ENCODE measurements at places on chromosomes 1 and 21.

- DNase-seq = no peak
Measured at GRCh38 chr1:45038661-45039364, 26.8 kb downstream of the UROD start.

- DNase-seq = no peak
Measured at GRCh38 chr1:56676571-56677035, 31.5 kb downstream of the PRKAA2 start.

DNA sequence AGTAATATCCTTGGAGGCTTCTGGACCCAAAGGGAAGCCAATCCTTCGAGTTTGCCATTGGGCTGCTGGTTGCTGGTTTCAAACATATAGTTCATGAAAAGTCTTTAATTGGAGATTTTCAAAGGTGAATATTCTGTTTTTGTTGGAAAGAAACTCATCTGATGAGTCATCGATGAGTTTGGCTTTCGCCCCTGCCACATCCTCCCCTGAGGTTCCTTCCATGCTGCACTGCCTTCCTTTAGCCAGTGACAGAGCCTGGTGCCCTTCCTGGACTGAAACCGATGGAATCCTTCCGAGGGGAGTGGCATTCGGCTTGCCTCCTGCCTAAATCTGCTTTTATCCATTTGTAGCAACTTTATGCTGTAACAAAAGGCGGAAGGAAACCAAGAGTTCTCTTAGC lies 550.0 kb downstream of the KIF26B start:
- no peak for DNase-seq

- no peak for DNase-seq
Measured at GRCh38 chr1:197388801-197389200, 120.7 kb downstream of the CRB1 start.

- no peak for DNase-seq
Measured at GRCh38 chr1:211813590-211813989, 17.0 kb downstream of the LPGAT1 start.

DNA sequence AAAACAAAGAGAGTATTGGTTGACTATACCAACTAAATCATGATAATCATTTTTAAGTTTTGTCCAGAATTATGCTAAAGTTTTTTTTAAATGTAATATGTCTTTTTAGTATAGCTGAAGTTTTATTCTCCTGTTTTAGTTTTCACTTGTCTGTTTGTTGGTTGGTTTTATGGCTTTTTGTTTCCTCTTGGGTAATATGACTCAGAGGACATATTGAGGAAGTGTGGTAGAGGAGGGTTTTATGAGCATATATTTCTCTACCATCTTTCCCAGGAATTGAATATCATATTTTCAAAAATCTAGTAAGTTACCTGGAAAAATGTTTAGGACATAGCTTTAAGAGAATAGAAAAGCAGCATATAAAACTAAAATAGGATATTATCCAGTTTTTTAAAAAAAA lies 68.6 kb upstream of the MCOLN3 start:
- no peak for DNase-seq

DNA sequence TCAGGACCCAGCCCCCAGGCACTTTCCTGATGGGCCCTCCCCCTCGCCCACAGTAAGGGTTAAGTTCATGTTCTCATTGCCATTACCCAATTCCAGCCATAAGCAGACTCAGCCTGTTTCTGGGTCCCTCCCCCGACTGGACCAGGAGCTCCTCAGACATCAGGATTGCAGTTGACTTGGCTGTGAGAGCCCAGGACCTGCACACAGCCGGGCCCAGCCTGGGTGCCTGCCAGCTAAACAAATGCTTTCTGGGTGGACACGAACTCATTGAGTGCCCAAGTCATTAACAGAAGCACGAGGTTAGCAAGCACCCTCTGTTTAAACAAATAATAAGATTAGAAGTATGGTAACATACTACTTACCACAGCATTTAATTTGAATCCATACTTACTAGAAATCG lies 147.9 kb upstream of the POU3F1 start:
- DNase-seq = no peak

GRCh38 chr1:183236158-183236725 lies 50.2 kb downstream of the LAMC2 start:
- DNase-seq = no peak

- DNase-seq = peak; percentile 76
Measured at GRCh38 chr1:2545754-2546514, 10.2 kb upstream of the TNFRSF14 start.

- no peak for DNase-seq
Measured at GRCh38 chr21:44267655-44268142, 6.0 kb upstream of the DNMT3L start.

GRCh38 chr1:110420023-110420662 lies 12.6 kb upstream of the LAMTOR5 start:
- no peak for DNase-seq

GRCh38 chr1:64894438-64895196 lies 71.7 kb downstream of the JAK1 start:
- DNase-seq = no peak

GRCh38 chr1:34694383-34694782 lies 60.5 kb upstream of the GJB5 start:
- no peak for DNase-seq

GRCh38 chr21:16418226-16418625 lies 688.4 kb downstream of the USP25 start:
- no peak for DNase-seq

DNA sequence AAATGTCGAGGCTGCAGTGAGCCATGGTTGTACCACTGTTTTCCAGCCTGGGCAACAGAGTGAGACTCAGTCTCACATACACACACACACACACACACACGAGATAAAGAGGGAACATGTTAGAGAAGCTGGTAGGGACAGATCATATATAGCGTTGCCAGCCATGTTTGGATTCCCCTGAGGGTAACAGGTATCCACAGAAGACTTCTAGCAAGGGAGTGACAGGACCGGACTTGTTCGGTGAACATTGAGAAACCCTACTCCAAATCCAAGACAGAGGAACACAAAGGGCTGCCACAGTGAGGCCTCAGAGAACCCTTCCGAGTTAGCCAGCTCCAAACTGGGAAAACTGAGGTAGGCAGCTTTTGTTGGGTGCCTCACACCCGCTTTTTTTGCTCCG lies 3.7 kb upstream of the SARS1 start:
- no peak for DNase-seq

- no peak for DNase-seq
Measured at GRCh38 chr1:239635276-239635675, 248.9 kb downstream of the CHRM3 start.

- no peak for DNase-seq
Measured at GRCh38 chr21:38623552-38623951, 125.3 kb upstream of the ERG start.

DNA sequence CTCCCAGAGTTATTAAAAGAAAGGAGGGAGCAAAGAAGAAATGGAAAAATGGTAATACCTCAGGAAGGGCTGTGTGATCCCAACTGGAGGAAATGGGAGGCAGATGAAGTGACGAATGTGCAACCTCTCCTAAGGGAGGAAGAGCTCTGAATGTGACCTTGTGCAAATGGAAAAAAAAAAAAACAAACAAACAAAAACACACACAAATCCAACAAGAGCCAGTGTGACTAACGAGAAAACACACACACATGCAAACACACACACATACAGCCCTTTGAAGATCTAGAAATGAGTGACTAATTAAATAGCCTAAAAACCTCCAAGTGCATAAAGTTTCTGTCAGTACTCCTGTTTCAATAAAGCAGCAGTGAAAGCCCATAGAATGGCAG lies 49.0 kb downstream of the CCN1 start:
- DNase-seq = no peak

DNA sequence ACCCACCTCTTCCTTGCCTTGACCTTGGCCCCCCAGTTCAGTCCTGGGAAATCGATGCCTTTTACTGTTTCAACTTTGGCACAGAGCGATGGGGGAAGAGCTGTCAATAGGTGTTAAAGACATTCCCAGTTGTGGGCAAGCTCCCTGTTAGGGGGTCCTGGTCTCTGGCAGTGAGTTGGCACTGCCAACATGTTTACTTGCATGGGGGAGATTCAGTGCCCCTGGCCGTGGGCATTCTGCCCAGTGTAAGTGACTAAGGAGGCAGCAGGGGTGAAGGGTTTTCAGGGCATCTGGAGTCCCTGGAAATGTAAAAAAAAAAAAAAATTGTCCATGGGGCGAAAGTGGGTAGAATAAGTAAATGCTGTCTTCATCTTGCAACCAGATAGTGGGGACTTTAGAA lies 407.0 kb downstream of the PTPRU start:
- no peak for DNase-seq

DNA sequence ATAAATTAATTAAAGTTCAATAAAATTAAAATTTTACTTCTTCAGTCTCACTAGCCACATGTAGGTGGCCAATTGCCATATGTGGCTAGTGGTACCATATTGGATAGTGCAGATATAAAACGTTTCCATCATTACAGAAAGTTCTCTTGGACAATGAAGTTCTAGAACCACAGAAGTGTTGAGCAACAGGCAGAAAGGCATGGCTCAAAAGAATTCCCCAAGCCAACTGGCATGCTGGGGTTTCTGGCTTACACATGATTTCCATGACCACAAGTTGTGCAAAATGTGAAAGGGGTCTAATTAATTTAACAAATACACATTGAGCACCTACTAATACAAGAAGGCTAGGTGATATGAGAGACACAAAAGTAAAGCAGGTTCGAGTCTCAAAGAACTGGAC lies 72.2 kb upstream of the CDC42BPA start:
- DNase-seq = no peak

DNA sequence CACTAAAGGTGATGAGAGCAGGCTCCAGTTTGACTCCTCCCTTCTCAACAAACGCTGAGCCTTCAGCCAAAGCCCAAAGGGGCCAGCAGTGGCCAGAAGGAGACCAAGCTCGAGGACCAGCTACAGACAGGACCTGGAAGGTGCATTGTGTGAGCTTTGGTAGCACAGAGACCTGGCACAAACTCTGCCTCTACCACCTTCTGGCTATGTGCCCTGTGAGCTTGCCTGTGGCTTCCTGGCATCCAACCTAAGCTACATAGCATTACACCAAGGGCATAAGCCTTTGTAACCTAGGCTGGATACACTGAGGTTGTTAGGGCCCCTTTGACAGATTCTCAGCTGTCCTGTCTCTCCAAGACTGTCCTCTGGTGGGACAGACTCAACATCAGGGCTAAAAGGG lies 6.6 kb upstream of the VWA5B1 start:
- DNase-seq = no peak

GRCh38 chr1:5973771-5974170 lies 18.5 kb downstream of the NPHP4 start:
- DNase-seq = no peak

DNA sequence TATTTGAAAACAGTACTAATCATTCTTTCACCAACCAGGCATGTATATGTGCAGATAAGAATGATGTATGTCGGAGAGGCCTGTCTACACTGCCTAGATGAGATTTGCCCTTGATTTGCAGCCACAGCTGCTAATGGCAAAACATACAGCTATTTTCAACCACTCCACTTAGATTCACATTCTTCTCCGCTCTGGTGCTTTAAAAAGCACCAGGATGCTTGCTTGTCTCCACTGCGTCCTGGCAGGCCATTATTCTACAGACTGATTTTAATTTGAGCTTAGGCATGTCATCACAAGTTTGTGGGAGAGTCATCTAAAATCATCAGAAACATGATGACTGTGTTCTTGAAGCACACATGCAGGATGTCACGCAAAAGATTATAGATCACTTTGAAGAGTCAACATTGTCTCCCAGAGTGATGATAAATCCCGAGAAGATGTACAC lies 119.0 kb upstream of the NRIP1 start:
- DNase-seq = no peak

DNA sequence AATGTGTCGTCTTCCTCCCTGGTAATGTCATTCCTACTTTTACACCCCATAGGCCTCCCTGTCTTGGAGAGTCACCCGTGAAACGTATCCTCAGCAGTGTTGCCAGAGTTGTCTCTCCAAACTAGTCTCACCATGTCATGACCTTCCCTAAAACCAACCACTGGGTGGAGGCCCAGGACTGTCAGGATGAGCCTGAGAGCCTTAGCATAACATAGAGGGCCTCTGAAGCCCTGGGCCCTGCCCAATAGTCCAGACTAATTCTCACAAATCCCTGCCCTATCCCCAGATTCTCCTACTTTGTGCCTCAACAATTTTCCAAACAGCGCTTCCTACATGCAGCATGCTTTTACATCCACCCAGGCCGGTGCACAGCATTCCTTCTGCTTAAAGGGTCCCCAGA lies 29.3 kb upstream of the HSD3B1 start:
- no peak for DNase-seq

DNA sequence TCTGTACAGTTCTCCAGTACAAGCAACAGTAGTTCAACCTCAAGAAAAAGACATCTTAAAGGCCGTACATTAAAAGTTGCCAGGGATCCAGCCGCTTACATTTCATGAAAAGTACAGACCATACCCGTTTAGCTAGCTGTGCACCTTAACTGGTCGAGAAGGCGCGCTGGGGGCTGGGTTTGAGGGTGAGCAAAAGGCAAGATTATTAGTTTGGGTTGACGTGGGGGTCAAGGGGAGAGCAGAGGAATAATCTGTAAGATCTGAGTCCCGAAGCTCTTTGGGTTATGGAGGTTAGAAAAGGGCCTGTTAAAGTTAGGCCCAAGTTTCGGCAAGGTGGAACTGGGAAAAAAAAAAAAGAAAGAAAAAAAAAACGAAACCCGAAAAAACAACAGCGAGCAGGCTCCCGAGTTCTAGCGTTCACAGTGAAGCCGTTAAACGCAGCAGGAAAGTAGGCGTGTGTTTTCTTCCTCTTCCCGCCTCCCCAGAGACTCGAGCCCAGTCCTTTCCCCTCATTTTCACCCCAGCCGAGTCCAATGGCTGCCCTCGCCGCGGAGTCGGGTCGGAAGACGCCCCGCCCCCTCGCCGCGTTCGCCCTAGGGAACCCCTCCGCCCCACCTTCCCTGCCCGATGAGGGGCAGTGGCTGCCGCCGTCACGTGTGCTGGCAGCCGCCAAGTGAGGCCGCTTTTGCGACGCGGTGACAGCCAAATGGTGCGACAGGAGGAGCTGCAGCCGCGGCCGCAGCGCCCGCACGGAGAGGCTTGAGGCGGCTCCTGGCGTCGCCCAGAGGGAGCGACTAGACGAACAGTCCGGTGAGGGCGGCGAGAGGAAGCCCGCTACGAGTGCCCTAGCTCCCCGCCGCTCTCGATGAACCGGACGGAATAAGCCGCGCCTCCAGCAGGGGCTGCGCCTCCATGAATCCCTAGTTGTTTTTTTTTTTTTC lies at the start of gene PKN2:
TSS of gene PKN2 (plus strand) at position 733 of the 941 bp plus-strand sequence. CDS start 308 bp downstream, outside the sequence.
- DNase-seq = peak; percentile 78

GRCh38 chr1:114043548-114043947 lies 64.3 kb downstream of the OLFML3 start:
- no peak for DNase-seq

DNA sequence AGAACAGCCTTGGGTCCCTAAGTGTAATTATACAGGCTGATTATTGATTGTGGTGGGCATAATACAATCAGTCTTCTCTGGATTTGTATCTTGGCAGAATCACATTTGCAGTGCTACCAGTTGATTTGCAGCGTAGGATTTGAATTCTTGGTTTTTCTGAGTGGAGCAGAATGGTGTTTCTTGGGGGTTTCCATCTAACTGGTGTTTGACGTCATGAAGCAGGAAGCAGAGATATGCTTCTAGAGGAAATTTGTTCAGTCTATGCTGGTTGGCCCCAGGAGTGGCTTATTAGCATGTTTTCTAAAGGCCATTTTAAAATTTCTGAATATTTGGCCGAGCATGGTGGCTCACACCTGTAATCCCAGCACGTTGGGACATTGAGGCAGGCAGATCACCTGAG lies 3.4 kb downstream of the CTTNBP2NL start:
- no peak for DNase-seq

- no peak for DNase-seq
Measured at GRCh38 chr1:202516434-202516877, 168.0 kb downstream of the PPP1R12B start.

All from NCI-H2081 treated with DMSO at 0.1 percent for 48 hours (cell line).